ENCODE measurements at places on chromosomes 1 and 21.

GRCh38 chr1:157776971-157777391 is at the start of gene FCRL2:
Gene FCRL2, minus strand, starts transcription at chr1:157777132. Its CDS starts 59 bp downstream, at chr1:157777073.
- DNase-seq: no peak

GRCh38 chr1:26138974-26139558 is 19.8 kb upstream of the FAM110D start:
- no peak for DNase-seq

- no peak for DNase-seq
Observed at GRCh38 chr1:72066431-72066830, 215.9 kb downstream of the NEGR1 start.

DNA sequence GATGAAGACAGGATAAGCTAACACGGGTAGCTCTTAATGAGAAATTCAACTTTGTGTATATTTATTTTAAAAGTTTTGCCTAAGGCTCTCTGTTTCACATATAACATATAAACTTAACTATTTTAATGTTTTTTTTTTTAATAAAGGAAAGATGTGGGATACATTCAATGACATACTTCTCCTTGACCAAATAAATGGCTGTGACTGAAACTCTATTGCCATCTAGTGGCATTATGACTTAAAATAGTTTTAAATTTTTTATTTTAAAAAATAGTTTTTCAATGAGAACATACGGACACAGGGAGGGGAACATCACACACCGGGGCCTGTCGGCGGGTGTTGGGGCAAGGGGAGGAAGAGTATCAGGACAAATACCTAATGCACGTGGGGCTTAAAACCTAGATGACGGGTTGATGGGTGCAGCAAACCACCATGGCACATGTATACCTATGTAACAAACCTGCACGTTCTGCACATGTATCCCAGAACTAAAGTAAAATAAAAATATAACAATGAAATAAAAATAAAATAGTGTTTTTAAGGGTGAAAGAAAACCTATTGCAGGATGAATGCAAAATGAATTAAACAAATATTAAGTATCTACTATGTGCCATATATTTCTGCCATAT is 83.4 kb downstream of the LYST start:
- no peak for DNase-seq

- DNase-seq: no peak
Observed at GRCh38 chr1:154749078-154749760, 120.9 kb downstream of the KCNN3 start.

GRCh38 chr1:231549733-231550447 is 21.4 kb downstream of the TSNAX start:
- DNase-seq: no peak
